ENCODE measurements at places on chromosomes 11 and 22.

DNA sequence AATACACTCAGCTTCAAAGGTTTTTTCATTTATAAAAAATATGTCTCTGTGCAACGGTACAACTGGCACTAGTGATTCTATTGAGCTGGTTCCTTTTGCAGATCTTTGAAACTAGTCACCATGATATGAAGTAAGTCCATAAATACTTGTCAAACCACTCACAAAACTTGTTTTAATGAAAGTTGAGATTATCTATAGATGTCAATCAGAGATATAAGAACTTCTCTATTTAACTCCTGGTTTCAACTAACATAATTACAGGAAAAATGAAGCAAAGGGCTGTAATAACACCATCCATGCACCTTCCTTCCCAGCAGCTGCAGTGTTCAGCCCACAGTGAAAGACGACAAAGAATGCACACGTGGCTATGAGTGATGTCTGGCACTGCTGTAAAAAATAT is 44.7 kb downstream of the TMEM123 start:
- DNase-seq: no peak

DNA sequence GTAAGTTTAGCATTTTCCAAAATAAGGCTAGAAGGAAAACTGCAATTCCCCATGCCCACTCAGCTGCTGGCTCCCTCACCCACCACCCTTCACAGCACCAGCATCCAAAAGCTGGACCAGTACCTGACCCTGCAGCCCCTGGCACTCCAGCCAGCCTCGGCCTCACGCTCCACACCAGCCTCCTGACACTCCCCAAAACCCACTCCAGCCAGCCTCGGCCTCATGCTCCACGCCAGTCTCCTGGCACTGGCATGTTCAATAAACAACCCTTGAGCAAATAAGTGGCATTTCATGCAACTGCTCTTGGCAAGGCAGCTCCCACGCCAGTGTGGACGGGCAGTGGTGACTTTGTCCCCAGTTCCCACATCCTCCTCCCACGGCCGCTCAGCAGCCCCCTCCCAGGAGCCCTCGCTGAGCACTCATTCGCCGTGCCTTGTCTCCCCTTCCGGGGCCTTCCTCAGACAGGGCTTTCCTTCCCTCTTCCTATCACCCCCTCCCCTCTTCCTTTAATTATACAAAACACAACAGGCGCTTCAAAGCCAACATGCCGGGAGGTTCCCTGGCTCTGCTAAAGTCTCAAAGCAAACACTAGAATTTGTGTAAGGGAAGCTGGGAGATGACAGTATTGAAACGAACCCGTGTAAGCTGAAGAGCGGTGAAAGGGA is 6.8 kb downstream of the TOLLIP start:
- no peak for DNase-seq

- no peak for DNase-seq
These were observed 4.8 kb downstream of the DIXDC1 start for GRCh38 chr11:111941963-111942362.

DNA sequence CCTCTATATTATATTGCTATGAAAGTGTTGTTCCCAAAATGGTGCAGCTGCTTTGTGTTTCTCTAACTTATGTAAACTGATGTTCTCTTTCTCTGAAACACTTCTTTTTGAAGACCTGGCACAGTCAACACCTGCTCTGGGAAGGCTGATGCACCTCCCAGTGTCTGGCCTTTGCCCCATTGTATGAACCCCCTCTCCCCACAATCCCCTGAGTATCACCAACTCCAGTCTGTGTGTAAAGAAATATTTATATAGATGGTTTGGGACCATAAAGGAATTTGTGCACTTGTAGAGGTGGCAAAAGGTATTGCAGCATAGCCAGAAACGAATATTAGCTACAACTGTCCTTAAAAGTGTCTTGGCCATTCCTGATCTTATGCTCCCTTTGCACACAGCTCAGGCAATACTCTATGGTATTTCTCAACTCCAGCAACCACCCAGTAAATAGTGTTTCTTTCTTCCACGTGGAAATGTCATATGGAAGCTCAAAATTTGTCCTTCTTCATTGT is 365.2 kb upstream of the DDI1 start:
- no peak for DNase-seq

DNA sequence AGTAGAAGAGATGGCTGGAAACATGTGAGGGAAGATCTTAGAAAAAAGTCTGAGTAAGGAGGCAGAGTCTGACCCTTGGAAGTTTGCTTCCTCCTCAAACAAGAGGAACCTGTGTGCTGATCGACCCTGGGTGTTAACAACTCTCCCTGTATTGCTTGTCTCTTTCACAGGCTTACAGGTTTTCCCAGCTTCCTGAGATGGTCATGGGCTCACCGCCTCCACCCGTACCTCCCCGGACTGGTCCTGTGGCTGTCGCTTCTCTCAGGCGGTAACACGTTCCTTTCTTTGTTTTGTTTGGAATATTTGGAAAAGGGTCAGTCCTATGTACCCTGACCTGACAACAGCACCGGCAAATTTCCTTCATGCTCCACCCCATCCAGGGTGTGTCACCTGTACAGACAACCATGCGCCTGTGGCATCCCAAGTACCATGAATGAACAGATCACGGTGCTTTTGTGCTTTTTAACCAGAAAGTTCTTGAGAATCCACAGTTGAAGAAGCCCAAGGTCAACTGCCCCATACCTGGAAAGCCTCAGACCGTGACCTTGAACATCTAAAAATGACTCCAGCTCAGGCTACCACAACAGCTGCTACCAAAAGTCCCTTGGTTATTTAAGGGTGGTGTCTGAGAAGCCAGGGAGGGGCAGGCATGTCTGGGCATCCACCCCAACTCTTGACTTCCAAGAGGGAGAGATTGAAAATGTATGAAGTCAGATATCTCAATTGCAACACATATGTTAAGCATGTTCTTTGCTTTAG is 44.6 kb downstream of the C11orf91 start:
- DNase-seq: no peak

DNA sequence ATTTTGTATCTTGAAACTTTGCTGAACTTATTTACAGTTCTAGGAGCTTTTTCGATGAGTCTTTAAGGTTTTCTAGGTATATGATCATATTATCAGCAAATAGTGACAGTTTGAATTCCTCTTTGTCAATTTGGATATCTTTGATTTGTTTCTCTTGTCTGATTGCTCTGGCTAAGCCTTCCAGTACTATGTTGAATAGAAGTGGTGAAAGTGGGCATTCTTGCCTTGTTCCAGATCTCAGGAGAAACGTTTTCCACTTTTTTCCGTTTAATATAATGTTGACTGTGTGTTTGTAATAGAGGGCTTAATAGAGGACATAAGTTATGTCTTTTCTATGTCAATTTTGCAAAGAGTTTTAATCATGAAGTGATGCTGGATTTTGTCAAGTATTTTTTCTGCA is 124.3 kb downstream of the ZNF280B start:
- no peak for DNase-seq

DNA sequence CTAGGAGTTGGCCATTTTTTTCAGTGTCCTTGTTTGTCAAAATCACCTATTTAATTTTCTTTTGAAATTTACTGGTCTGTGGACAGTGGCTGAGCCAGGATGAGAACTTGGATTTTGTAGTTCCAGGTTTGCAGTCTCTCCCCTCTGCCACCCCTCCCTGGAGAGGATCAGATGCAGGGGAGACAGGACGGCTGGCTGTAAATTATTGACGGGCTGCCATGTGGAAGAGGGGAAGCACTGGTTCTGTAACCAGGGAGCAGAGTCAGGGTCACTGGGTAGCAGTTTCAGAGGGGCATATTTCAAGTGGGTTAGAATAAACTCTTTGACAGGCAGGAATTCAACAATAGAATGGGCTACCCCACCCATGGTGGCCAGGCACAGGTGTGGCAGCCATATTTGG is 20.6 kb upstream of the YWHAH start:
- DNase-seq: no peak

DNA sequence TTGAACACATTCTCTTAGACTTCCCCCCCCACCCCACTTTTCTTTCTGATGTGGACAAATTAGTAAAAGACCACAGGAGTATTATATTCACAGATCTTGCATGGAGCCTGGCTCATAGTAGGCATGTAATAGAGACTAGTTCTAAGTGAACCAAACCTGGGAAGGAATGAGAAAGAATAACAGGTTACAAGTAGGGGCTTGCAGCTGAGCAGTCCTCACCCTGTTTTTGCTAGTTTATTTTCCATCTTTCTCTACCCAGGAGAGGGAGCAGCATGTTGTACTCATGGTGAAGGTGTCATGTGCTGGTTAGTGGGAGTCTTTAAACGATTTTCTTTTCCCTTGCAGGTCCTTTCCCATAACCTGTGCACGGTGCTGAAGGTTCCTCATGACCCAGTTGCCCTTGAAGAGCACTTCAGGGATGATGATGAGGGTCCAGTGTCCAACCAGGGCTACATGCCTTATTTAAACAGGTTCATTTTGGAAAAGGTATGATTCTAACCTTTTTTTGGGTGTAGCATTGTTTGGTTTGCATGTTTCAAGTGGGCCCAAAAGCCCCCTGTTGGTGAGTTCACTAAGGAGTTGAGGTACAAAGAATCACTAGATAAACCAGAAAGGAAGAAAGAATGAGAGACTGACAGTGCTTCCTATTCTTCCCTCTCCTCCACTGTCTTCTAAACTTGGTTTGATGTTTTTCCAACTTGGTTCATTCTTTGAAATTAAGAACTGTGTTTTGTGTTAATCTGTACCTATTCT is 30.1 kb downstream of the SWAP70 start:
- DNase-seq: no peak

- DNase-seq: no peak
These were observed 15.8 kb downstream of the SCUBE2 start for GRCh38 chr11:9075556-9075955.

DNA sequence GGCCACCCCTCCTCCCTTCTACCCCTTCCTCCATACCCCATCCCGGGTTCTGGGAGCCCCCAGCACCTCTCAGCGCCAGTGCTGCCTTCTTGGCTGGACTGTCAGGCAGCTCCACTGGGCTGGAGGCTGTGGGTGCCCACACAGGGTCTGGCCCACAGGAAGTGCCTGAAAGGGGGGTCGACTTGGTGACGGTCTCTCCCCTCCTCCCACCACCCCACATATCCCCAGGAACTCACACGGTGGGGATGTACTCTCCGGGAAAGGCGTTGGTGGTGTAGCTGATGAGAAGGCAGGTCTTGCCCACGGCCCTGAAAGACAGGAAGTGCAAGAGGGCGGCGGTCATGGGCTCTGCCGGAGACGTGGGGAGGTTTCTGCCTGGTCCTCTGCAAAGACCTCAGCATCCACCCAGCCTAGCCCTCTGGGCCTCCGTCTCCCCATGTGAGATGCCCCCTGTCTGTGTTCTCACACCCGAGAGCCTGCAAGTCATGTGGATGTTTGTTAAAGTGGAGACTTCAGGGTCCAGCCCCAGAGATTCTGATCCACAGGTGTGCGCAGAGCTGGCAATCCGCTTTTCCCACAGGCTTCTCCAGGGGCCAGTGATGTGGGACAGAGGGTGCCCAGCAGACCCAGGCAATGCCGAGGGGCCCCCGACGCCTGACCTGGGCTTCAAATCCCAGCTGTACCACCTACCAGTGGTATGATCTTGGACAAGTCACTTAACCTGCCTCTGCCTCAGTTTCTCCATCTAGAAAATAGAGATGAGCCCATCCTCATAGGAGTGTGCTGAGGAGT is 2.5 kb downstream of the RAC2 start:
- DNase-seq: peak; percentile 70

DNA sequence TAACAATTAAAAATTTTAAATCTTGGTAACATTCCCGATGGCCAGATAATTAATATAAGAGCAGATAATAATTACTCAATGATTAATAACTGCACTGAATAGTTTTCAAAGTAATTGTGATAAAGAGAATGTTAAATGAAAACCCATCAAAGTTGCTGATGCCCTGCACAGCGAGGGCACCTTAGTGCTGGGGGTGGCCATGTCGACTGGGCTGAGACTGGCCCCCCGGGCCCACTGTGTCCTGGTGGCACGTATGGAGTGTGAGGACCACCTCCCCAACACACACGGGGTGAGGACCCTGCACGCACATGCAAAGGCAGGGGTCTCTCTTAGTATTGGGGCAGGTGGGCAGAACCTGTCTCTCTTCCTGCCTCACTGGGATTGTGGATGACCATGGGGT is 15.1 kb upstream of the CCDC188 start:
- no peak for DNase-seq

- DNase-seq: no peak
These were observed 23.5 kb upstream of the P2RY2 start for GRCh38 chr11:73194593-73194992.

GRCh38 chr11:6156628-6157359 is 13.3 kb downstream of the OR52B2 start:
- DNase-seq: no peak

GRCh38 chr11:119858288-119858687 is 129.3 kb upstream of the NECTIN1 start:
- no peak for DNase-seq

GRCh38 chr11:94666792-94667721 is 99.9 kb downstream of the PIWIL4 start:
- no peak for DNase-seq

DNA sequence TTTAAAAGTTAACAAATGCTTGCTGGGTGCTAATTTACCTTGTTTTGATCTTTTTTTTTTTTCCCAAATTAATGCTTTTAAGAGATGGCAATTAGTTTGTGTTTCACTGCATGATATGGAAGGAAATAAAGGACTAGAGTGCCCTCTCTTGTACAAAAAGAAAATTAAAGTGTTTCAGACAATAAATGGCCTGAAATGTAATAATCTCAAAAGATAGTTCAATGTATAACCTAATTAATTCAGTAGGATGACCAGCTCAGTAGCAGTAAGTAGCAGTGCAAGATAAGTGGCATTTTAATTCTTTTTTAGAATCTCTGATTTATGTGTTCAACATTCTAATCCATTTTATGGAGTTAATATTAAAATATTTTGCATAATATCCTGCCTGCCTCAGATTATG is 39.9 kb upstream of the MYO18B start:
- DNase-seq: no peak

DNA sequence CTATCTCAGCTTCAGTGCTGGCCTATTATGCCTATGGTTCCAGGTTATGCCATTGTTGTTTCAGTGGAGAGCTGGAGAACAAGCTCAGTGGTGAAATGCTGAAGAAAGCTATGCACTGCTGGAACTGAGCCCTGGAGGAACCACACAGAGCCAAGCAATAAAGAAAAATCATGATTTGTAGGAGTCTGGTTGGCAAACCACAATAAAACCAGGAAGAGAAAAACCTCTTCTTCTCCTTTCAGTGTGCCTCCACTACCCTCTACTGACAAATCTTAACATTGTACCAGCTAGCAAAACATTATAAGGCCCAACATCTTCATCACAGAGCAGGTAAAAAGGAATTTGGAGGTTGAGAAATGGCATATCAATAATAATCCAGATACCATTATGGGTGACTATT is 5.3 kb downstream of the OR51F2 start:
- no peak for DNase-seq

Measured in CD4-positive, alpha-beta T cell treated with Interleukin-17A for 4 hours (primary cell).